ENCODE measurements at places on chromosomes 1 and 21. TPM values are rescaled to one million over a fixed set of nuclear protein-coding genes. Genes with fewer than 3 reads are reported as not detected.

APH1A gene
- polyA plus RNA-seq, result 151 TPM

TMEM82 gene
- not detected for polyA plus RNA-seq

FCRL5 gene
- 0.03 TPM for polyA plus RNA-seq

DNA sequence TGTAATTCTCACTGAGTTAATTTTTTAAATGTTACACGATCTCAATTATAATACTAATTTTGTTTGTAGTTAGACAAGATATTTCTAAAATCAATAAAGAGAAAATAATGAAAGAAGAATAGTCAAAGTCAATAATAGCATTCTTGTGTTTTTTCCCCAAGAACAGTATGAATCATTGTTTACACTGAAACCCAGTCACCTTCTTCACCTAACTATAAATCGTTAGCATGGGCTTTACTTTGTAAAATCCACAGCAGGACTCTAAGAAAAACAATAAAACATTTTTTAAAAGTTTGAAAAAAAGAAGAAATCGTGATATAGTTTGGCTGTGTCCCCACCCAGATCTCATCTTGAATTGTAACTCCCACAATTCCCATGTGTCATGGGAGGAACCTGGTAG lies 234.6 kb upstream of the LYPLAL1 start:
- no peaks in the 10 kb centered on the region for H3K36me3 ChIP-seq
- no peaks in the 10 kb centered on the region for H3K4me1 ChIP-seq
- no peak overlapping the region for H3K4me3 ChIP-seq
- H3K27me3 ChIP-seq, result no peaks in the 10 kb centered on the region
- H3K27ac ChIP-seq, result no peak overlapping the region
- no peak for DNase-seq

DNA sequence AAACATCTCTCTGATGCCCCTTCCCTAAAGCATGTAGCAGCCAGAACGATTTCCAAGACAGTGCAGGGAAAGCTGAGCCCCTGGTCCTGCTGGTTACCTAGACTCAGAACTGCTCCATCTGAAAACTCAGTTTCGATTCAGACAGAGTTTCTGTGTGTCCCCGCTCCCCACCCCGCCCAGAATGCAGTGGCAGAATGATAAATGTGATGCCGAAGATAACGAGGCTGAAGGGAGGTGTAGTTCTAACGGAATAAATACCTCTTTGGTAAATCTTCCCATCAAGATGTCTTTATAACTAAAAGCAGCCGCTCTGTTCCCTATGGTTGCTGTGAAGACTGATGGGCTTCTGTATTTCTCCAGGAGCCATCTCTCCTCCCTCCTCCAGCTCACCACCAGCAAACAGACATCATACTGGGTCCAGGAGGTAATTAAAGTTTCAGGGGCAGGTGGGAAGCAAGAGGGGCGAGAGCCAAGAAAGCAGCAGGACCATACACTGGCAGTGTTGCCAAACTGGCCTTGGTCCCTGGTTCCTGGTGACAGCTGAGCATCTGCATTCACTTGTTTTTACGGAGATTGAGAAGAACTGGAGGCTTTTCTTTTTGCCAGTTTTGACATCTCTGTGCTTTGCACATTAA lies 76.9 kb downstream of the DDX20 start:
- no peak overlapping the region for H3K27ac ChIP-seq
- H3K27me3 ChIP-seq, result no peaks in the 10 kb centered on the region
- DNase-seq, result no peak
- no peaks in the 10 kb centered on the region for H3K4me1 ChIP-seq
- H3K4me3 ChIP-seq, result no peak overlapping the region

DNA sequence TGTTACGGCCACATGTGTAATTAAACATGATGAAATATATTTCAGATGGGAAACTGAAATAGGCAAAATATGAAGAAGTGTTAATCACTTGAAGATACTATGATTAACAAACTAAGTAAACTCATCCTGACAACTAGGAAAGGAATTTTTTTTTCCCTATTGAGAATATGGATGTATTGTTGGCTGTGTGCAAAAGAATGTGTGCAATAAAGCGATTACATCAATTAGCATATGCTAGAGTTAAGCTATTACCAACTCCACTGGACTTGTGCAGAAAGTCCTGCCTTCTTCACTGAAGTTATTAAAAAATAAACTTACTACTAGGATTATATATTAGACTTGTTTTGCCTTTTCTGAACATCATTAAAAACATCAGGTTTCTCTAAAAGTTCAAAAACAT lies 143.2 kb upstream of the DMRTA2 start:
- no peak for DNase-seq
- H3K4me1 ChIP-seq, result no peaks in the 10 kb centered on the region
- H3K27ac ChIP-seq, result no peak overlapping the region
- no peak overlapping the region for H3K4me3 ChIP-seq

- H3K4me1 ChIP-seq, result peaks cover 21% of the 10 kb centered on the region
- peak overlapping the region; percentile 98 for H3K27ac ChIP-seq
- DNase-seq, result no peak
- H3K27me3 ChIP-seq, result no peaks in the 10 kb centered on the region
Measured at GRCh38 chr1:46302641-46303037, 777 bp downstream of the LRRC41 start.

DNA sequence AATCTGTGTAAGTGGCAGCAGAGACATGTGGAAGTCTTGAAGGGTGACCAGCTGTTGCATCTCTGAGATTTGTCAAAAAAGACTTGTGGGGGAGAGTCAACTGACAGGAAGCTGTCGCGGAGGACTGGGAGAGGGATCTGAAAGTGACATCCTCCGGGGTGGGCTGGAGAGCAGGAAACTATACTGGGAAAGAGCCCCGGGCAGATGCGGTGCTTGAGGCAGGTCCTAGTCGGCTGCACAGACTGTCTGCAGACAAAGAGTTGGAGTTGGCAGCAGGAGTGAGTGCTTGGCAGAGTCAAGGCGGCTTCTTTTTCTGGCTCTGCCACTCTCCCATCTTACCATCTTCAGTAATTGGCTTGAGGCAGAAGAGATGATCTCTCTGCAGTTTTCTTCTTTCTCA lies 294.0 kb upstream of the C1orf87 start:
- no peaks in the 10 kb centered on the region for H3K27me3 ChIP-seq
- no peak overlapping the region for H3K27ac ChIP-seq
- H3K36me3 ChIP-seq, result no peaks in the 10 kb centered on the region
- DNase-seq, result no peak

DNA sequence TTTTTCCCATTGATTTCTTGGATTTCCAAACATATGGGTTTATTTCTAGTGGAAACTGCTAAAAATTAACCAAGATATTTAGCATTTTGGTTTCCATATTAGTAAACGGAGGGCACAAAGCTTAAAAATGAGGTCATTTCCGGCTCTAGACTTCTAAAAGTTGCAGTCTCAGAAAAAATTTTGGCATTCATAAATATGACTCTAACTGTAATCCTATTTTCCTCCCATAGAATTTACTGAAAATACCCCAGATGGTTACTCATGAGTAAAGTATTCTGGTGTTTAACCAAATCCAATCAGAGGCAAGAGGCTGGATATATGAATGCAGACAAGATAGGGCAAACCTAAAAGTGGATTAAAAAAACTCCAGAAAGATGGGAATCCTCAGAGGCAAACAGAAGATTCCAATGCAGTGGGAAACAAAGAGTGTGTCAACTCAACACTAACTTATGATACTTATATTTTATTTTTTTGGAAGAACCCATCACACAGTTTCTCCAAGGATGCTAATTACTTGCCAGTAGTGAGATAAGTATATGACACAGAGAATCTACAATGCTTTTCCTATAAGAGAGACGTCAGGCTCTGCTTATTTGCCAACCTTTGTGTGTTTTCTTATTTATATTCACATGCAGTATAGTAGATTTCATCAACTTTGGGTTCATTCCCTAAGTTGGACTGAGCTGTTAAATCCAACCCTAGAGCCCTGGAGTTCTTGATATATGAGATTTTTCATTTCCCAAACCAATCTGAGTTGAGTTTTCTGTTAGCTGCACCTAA lies 90.1 kb upstream of the BCL10 start:
- no peaks in the 10 kb centered on the region for H3K36me3 ChIP-seq
- H3K27ac ChIP-seq, result no peak overlapping the region
- no peaks in the 10 kb centered on the region for H3K27me3 ChIP-seq
- no peak for DNase-seq

DNA sequence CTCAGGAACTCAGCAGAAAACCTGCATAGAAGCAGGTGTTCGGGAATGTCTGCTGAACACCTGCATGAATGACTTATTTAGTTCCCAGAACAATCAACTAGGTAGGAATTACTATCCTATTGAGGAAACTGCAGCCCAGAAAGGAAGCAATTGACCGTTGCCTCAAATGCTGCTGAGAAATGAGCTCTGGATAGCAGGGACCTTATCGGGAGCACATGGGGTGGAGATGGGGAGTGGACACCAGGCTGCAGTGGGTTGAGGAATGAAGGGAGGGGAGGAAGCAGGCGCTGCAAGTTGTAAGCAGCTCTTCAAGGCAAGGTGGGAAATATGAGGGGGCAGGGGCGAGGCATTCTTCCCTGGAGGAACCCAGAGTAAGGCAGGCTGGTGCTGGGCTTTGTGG lies 10.8 kb upstream of the CDCP2 start:
- no peak overlapping the region for H3K27ac ChIP-seq
- peaks cover 6% of the 10 kb centered on the region for H3K27me3 ChIP-seq
- no peak for DNase-seq
- no peaks in the 10 kb centered on the region for H3K36me3 ChIP-seq

DNA sequence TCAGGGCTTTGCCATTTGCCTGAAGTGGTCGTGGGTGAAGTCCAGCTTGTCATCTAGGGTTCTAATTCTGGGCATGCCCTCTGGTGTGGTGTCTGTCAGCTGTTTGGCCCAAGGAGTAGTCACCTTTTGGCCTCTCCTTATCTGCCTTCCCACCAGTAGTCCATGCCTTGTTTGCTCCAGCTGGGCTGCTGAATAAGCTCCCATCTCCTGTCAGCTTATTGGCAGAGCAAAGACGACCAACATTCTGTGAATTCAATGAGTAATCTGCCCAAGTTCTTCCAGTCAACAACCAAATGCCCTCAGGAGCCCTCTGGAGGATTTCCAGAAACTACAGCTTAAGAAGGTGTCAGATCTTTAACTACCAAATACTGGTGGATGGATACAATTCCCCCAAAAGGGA lies 7.0 kb downstream of the BCAN start:
- DNase-seq, result no peak
- H3K27ac ChIP-seq, result no peak overlapping the region
- no peaks in the 10 kb centered on the region for H3K4me1 ChIP-seq

DNA sequence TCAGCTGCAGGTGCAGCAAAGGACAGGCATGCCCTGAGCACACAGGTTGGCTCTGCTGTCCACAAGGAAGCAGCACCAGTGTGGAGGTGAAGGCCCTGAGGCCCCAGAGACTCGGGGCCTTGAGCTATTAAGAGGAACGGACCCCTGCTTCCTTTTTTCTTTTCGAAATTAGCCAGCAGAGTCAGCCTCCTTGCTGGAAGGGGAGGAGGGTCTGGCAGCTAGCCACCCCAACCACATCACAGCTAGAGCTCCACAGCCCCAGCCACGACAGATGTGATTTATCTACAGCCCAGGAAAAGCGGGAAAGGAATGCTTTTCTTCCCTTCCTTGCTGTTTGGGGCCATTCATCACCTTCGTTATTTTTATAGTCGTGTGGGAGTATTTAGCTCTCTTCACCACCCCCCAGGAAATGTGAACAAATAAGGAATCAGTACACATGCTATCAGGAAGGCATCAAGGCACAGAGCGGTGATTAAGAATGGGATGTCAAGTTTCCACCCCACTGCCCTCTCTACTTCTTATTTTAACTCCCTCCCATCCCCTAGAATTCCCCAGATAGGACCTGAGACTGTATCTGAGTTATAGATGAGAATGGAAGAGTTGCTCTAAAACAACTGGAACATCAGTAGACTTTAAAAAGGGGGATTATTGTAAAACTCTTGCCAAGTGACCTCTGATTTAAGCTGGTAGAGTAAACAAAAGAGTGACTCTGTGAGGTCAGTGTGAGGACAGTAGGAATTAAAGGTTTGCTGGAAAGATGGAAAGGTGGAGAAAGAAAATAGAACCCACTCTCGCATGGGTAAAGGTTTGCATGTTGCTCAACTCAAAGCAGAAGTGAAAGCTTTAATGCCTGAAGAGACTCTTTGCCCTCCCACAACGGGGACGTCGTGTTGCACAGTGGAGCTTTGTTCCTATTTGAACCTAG lies 224.7 kb upstream of the GJB5 start:
- no peaks in the 10 kb centered on the region for H3K4me1 ChIP-seq
- no peak overlapping the region for H3K27ac ChIP-seq
- no peak overlapping the region for H3K4me3 ChIP-seq
- peaks cover 5% of the 10 kb centered on the region for H3K27me3 ChIP-seq

DNA sequence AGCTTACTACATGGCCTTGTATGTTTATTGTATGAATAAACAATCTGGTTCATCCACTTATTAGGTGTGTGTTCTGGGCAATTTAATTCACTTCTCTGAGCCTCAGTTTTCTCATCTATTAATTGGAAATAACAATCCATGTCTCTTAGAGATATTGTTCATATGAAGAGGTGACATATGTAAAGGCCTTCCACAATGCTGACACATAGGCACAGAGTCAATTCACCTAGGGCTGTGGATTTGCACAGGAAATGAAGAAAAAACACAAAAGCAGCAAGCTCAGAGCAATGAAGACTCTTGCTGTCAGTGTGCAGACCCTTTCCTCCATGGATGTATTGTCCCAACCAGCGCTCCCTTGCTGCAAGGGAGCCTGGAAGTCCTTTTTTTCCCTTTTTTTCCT lies 195.2 kb upstream of the CAMK1G start:
- peak overlapping the region; percentile 98 for H3K27ac ChIP-seq
- no peaks in the 10 kb centered on the region for H3K36me3 ChIP-seq
- peaks cover 72% of the 10 kb centered on the region for H3K4me1 ChIP-seq
- no peak overlapping the region for H3K4me3 ChIP-seq
- H3K27me3 ChIP-seq, result no peaks in the 10 kb centered on the region
- no peak for DNase-seq

DNA sequence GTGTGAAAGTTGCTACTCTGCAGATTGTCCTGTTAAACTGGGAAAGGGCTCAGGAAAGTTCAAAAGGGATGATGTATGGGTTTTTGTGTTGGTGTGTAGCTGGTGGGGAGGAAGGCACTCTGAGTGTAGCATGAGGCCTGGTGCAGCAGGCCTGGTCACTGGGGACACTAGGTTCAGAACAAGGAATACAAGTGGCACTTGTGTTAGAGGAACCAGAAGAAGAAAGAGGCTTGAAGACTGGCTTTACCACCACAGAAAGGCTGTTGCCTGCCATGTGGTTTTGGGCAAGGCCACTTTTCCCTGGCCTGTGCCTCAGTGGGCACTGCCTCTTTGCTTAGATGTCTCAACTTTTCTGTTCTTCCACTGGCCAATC lies 122.8 kb downstream of the NOS1AP start:
- DNase-seq, result no peak
- H3K27me3 ChIP-seq, result no peaks in the 10 kb centered on the region
- H3K4me1 ChIP-seq, result peaks cover 4% of the 10 kb centered on the region
- no peak overlapping the region for H3K4me3 ChIP-seq
- no peak overlapping the region for H3K27ac ChIP-seq
- no peaks in the 10 kb centered on the region for H3K36me3 ChIP-seq

DNA sequence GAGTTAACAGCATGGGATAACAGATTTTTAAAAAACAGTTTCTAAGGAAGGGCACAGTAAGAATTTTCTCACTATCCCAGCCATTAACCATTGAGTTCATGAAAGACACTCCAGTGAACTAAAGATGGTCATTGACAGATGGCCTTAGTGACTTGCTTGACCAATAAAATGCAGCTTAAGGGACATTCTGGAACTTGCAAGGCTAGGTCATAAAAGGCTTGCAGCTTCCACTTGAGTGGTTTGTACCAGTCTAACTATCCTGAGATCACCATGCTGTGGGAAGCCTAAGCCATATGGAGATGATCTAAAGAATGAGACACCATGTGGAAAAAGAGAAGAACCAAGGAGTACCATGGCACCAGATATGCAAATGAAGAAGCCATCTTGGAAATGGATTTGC lies 37.9 kb upstream of the MUTYH start:
- H3K27ac ChIP-seq, result no peak overlapping the region
- DNase-seq, result no peak
- no peaks in the 10 kb centered on the region for H3K36me3 ChIP-seq

Measured in keratinocyte (primary cell).